ENCODE measurements at places on chromosomes 3 and 15. TPM values are rescaled to one million over a fixed set of nuclear protein-coding genes. Genes with fewer than 3 reads are reported as not detected.

The PRICKLE2 gene
- total RNA-seq: 1.8 TPM

The MYZAP gene
- not detected for total RNA-seq

The SPINK8 gene
- total RNA-seq: not detected

The CD96 gene
- total RNA-seq: 166 TPM

The SUSD5 gene
- total RNA-seq: not detected

The C3orf80 gene
- total RNA-seq: not detected

Data from natural killer cell (primary cell).